ENCODE measurements at places on chromosomes 2 and 18. TPM values are rescaled to one million over a fixed set of nuclear protein-coding genes. Genes with fewer than 3 reads are reported as not detected.
A peak's percentile ranks its signal among the peaks of the same experiment; 100 is the strongest.

GRCh38 chr2:121239969-121240368, 45.0 kb downstream of the TFCP2L1 start:
- no peak for DNase-seq

CHRNG gene
- not detected for total RNA-seq

DNA sequence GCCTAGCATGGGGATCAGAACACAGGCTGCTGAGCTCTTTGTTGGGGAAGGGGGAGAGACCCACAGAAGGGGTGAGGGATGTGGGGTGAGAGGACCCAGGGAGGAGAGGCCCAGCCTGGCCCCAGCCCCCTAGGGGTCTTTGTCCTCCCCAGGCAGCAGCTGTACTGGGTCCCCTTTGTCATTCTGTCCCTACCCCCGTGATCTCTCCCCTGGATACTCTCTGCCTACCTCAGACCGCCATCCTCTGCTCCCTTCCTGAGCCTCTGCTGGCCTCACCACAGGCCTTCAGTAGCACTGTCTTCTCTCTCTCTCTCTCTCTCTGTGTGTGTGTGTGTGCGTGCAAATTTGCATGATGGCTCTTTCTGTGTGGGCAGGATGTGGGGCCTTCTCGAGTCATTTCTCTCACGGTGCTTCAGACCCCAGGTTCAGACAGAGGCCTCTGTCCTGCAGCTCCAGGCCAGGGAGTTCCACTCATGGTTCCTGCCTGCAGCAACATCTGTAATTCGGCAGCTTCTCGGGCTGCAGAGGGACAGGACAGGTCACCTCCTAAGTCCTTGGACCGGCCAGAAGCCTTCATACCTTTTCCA, 1.4 kb downstream of the PSD4 start:
- DNase-seq, result peak; percentile 84

CFAP53 gene
- total RNA-seq, result 2.2 TPM

DNA sequence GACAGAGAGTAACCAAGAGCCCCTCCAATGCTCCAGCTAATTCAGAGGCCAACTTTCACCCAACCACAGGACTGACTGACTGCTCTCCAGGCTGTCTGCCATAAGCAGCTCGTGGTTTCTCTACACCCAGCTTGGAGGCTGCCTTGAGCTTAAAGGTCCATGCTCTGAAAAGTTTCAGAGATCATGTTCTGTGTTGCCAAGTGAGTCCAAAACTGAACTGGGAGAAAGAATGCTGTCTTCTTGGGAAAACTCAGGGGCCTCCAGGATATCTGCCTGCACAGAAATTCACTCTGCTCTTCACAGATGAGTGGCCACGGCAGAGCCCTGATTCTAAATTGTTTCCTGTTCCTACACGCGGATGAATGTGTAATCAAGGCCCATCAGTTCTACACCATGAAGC, 51.1 kb downstream of the LPIN2 start:
- DNase-seq, result no peak

- no peak for DNase-seq
Observed at GRCh38 chr18:63534615-63535014, 7.6 kb upstream of the SERPINB12 start.

DNA sequence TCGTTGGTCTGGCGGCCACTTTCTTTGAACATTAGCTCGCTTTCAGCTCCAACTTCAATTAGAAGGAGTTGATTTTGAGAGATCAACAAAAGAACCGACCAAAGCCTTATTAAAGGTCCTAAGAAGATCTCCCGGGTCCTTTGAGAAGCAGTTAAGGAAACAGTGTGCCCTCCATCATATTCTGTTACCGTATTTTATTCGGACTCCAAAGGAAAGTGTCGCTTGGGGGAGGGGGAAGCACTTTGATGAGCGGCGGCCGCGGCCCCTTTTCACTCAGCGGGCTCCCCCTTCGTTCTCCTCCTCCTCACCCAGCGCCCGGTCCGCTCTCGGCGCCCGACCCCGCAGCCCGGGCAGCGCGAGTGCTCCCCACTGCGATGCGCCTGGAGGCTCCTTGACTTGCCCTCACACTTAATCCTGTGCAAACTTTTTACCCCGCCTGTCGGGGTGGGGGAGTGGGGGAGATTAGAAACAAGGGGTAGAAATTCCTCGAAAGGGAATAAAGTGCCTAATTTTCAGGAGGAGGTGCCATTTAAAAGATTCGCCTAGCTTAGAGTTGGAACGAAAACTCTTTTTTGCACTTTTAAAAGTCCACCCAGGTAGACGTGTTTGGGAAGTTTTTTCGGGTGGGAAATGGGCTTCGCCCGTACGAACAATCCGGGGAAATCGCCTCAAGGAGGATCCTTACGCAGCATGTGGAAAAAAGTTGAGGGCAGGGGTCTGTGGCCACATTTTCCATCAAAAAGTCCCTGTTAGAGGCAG, 1.2 kb upstream of the OTX1 start:
- DNase-seq, result peak; percentile 6

- no peak for DNase-seq
Observed at GRCh38 chr2:20192781-20193180, 32.1 kb downstream of the SDC1 start.

GRCh38 chr18:64712035-64712434, 563.1 kb upstream of the LINC00305 start:
- no peak for DNase-seq

DNA sequence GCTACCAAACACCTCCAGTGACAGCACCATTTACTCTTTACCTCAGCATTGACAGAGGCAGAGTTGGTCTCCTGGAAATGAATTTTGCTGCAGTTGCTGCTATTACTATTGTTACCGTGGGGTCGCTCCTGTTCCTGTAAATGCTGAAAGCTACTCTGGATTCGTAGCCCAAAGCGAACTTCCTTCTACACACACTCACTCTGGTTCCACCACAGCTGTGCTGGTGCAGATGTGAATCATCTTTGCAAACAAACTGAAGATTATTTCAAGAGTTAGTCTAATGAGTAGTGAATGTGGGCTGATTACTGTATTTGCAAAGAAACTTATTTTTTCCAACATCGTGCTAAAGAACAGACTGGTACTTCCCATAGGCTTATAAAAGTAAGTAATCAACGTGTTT, 304.0 kb downstream of the LPIN1 start:
- DNase-seq, result no peak

PDE11A gene
- not detected for total RNA-seq

DNA sequence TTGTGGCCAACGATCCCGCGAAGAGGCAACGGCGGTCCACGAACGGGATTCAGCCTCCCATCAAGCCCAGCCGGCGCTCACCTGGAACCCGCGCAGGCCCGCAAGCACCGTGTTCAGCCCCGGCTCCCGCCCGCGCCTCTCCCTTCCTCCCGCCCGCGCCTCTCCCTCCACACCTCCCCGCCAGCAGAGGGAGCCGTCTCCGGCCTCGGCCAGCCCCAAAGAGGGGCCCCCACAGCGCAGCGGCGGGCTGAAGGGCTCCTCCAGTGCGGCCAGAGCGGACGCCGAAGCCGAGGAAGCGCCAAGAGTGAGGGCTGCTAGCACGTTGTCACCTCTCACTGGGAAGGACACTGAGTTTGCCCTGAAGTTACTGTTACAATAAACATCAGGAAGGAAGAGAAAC, 55.3 kb upstream of the LAPTM4A start:
- no peak for DNase-seq

GRCh38 chr18:45938488-45938935, 28.6 kb downstream of the EPG5 start:
- no peak for DNase-seq

DNA sequence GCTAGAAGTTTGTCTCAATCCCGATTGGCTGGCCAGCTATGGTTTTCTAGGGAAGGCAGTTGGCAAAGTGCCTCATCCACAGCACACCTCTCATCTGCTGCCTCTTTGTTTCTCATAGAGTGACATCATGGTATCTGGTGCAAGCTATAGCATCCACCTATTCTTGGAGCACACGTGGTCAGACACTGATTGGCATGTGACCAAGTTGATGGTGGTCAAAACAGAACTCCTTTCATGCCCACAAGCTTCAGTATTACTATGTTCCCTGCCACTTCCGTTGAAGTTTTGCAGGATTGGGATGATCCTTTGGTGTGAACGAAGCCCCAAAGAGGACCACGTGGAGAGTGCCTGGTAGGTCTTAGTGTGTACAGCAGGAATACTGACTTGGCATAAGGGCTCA, 28.8 kb downstream of the TTC32 start:
- no peak for DNase-seq

DNA sequence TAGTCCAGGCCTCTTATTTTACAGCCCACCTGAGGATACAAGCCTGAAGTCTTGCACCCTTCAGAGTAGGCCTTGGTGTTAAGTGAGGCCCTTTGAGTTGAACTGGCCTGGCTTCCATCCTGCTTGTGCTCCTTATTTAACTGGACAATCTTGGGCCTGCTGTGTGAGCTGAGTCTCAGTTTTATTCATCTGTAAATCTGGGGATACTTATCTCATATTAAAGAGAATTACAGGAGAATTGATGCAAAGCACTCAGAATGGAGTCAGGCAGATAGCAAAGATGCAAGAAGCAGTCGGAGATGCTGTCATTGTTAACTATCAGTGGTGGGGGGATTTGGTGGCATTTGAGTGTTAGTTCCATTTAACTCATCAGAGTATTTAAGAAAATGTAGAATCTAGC, 36.8 kb downstream of the MFSD6 start:
- no peak for DNase-seq

DNA sequence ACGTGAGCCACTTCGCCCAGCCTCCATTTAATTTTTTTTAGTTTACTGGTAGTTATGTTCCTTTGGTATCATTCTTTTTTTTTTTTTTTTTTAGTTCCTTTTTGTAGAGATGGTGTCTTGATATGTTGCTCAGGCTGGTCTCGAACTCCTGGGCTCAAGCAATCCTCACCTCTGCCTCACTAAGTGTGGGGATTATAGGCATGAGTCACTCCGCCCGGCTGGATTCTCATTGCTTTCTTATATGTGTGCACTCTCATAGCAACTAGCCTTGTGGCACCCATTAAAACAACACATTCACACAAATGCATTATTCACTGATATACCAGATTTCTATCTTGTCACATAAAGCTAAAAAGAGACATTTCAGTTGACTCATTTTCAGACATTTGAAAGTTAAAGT, 4.2 kb downstream of the TTC27 start:
- DNase-seq, result no peak

KCNJ3 gene
- not detected for total RNA-seq

MYL1 gene
- total RNA-seq, result not detected

DNA sequence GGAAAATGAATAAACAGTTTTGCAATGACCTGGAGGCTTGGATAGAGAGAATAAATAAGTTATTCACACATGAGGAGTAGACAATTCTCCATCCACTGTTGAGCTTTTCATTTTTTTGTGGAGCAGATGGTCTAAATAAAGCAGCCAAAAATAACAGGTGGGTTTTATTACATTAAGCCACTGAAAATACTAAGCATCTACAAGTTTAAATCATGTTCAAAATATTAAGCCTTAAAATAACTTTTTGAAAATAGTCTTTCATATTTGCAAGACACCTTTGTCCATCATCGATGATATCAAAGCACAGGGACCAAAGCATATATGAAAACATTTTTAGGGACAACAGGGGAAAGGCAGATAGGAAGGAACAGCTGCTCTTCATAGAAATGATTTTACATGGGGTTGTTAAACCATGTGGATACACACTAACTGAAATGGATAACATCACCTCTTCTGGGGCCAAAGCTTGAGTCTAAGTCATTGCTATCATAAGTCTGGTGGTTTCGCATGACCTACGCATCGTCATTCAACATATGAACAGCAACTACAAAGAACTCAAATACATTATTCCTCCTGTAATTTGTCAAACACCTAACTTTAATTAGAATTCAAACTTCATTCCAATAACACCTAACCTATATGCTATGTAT, 197.6 kb upstream of the CHST9 start:
- no peak for DNase-seq

DNA sequence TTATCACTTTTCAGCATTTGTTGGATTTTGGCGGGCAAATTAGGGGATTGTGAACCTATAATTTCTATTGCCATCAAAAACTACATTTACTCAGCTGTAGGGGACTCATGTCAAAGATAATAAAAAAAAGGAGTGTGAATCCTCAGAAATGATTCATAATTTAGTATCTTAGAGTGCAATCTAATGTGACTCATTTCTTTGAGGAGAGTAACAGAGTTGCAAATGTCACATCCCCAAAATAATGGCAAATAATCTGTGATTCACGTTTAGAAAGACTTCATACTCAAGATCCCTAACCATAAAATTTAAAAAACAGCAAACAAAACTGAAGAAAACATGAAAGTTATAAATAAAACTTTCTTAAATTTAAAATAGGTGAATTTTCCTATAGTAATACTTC, 373.0 kb downstream of the CDH2 start:
- DNase-seq, result no peak

Measured in activated naive CD4-positive, alpha-beta T cell treated with anti-CD3 and anti-CD28 coated beads, Interleukin-2, amount 50 U/mL, for 72 hours (primary cell).